ENCODE measurements at places on chromosomes 12 and 14.

DNA sequence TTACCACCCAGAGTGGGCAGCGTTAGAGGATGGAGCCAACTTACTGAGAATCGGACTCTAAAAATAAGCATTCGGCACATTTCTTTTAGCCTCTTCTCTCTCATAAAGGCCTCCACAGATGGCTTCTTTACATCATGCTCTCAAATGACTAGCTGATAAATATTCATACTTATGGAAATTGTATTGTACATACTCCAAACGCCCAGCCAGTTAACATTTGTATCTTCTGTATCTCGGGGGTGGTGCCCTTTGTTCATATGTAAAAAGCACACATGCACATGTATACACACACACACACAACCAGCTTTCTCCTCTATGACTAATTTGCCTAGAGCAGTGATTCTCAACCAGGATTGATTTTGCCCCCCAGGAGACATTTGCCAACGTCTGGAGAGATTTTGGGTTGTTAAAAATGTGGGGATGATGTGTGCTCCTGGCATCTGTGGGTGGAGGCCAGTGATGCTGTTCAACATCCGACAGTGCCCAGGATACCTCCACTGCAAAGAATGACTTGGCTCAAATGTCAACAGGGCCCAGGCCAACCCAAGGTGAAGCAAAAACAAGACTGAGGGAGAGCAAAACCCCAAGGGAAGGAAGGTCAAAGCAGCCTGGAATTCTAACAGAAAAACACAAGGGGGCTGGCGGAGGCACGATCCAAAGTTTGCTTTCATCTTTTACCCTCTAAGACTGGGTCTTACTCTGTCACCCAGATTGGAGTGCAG is 15.2 kb upstream of the CDK2AP1 start:
- no peak for DNase-seq

- no peak for DNase-seq
These were observed 136.8 kb downstream of the TTC8 start for GRCh38 chr14:88961214-88961613.

DNA sequence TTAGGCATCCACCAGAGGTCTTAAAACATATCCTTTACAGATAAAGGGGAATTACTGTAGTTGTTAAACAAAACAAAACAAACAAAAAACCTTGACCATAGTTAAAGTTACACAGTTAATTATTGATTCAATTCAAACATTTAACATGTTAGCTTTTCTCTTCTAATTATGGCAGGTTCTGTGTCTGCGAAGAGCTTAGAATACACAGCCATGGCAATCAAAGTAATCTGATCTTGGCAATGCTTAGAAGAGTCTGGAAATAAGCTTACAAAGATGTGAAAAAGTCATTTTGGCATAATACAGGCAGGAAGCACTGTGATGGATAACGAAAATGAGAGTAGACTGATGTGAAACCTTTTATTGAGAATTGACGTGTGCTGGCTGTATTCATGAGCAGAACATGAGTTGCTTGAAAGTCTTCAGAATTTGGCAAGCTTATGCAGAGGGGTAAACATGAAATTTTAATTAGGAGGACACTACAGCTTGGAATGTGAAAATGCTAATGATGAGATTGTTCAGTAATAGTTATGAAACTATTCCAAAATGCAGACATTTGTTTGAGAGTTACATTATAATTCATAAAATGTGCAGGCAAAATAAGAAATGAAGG is 629.6 kb downstream of the FSCB start:
- DNase-seq = no peak

DNA sequence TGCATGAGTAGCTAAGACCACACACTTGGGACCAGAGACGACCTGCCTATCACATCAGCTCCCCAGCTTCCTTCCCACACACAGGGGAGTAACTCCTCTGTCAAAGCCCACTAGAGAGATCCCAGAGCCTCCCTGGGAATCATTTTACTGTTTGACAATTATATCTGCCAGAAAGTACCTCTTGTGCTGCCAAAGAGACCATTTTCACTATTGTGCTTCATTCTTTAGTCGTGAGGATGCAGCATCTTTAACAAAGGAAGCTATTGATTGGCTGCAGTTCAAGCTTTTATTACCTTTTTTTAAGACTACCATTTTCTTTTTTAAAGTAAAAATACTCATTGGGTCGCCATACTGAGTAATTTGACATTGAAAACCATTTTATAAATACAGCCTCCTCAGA is 194.5 kb upstream of the RGS6 start:
- no peak for DNase-seq

DNA sequence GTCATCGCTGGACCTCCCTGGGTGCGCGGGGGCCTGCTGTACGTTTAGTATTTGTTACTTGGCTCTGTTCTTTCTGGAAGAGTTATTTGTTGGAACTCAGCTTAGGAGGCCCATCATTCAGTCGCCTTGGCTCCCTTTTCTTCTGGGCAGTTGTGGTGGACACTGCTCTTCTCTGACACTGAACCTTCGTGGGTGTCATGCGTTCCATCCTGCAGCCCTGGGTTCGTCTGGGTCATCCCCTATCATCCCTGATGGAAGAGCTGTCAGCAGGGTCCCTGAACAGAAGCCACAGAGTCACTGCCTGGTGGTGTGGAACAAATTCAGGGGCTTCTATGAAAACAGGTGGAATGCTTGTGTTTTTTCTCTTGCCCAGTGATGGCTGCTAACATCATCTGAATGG is 52.9 kb upstream of the SCN8A start:
- no peak for DNase-seq

GRCh38 chr14:99267381-99267780 is 4.6 kb downstream of the BCL11B start:
- DNase-seq = no peak

- DNase-seq = no peak
These were observed 65.7 kb downstream of the PRKD1 start for GRCh38 chr14:29861996-29862395.

DNA sequence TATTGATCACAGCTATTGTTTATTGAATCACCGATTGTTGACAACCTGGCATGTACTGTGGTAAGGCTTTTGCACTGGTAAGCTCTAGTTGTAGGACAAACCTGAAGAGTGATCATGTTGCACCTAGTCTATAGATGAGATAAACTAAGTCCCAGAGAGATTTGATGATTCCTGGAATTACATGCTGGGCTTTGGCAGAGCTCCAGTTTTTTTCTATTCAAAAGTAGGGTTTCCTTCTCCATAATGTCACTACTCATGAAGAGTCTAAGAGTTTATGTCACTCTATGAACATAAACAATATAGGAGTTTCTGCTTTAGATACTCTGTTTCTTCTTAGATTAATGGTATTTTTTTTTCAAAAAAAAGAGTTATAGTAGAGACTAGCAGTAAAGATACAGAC is 72.0 kb downstream of the BMP4 start:
- no peak for DNase-seq

DNA sequence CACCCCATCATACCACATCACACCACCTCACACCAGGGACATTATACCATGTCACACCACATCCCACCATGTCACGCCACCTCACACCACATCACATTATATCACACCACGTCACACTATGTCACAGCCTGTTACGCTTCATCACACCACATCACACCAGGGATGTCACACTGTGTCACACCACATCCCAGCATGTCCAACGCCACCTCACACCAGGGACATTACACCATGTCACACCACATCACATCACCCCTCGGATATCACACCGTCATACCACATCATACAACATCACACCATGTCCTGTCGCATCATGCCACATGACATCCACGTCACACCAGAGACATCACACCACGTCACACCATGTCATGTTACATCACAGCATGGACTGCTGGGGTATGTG is 235.5 kb downstream of the TMEM121 start:
- no peak for DNase-seq

GRCh38 chr12:48924617-48925303 is 532 bp downstream of the FKBP11 start:
- no peak for DNase-seq

DNA sequence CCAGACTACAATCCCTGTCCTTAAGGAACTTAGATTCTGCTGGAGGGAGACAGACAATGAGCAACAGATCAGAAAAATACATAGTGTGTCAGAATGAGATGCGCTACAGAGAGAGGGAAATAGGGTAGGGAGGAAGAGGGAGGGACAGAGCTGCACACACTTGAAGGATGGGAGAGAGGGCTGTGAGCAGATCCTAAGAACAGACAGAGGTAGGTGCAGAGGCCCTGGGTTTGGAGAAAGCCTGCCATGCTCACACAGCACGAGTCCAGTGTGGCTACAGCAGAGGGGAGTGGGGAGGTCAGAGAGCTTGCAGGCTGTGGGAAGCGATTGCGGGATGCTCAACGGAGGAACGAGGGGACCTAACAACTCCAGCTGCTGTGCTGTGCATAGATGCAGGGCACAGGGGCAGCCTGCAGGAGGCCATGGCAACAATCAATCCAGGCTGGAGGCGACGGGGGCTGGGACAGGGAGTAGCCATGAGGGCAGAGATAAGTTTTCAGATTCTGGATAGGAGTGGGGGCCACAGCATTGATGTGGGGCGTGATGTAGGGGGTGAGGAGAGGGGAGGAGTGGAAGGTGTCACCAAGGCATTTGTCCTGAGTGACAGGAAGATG is 20.7 kb downstream of the FAIM2 start:
- DNase-seq = no peak

GRCh38 chr14:77026930-77027537 is 1.5 kb downstream of the IRF2BPL start:
- DNase-seq = no peak

DNA sequence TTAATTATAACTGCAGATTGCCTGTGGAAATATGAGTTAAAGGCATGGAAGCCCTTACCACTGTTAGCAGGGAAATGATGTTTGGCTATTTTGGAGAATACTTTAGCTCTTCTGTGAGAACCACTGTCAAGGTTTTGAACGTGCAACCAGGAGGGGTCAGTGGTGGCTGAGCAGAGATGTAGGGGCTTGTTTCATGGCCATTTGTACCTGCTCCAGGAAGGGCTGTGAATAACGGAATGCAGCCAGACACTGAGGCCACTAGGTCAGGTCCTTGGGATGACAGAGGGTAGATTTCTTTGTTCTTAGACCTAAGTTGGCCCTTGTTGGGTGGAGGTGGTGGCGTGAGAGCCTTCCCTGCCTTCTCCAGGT is 8.3 kb downstream of the TRAF3 start:
- DNase-seq = no peak

- DNase-seq = no peak
These were observed 8.0 kb downstream of the RHOJ start for GRCh38 chr14:63212209-63212608.

DNA sequence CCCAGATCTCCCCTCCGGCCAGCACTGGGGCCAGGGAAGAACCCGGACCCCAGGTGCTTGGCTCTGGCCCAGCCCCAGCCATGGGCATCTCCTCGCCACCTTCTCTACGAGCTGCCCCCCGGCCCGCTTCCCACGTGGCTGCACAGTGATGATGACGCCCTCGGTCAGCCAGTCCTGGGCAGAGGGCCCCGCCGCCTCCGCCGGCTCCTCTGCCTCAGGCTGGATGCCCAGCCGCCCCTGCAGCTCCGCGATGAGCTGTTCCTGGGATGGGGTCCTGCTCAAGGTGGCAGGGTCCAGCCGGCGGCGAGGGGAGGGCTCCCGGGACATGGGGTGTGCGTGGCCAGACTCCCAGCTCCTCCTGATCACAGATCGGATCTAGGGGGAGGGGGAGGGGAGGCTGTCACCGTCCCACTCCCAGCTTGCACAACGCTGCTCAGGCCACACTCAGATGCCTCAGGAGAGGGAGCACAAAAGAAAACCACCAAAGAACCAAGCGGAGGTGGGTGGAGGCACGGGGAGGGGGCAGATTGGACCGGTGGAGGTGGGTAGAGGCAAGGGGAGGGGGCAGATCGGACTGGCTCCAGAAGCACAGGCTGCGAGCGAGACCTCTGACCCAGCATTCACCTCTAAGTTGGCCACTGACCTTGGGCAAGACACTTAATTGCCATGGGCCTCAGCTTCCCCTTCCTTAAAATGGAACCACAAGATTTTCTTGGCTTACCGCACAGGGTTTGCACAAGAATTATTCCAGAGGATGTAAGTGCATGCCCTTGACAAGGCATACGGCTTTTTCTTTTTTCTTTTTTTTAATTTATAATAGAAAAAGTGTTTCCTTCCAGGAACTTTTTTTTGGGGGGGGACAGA is 16.1 kb upstream of the RPLP0 start:
- no peak for DNase-seq

DNA sequence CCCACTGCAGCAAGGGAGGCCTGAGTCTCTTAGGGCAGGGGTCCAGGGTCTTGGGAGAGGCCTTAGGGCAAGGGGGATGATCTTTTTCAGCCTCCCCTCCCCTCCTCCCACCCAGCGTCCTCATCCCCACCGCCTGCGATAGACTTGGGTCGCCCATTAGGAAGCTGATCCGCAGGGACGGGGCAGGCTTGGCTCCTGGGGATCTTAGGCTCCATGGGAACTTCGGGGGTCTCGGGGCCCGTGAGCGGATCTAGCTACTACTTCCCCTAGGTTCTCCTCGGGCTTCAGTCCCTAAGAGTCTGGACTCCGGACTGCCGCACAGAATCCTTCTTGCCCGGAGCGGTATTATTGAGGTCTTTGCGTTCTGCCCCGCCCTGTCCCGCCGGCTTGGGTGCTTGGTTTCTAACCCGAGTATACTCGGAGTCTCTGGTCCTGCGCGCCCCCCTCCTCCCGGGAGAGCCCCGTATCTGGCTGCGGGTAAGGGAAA is 2.2 kb upstream of the PTHLH start:
- DNase-seq = no peak

- DNase-seq = no peak
These were observed 185.8 kb downstream of the SLC15A4 start for GRCh38 chr12:128637642-128638606.

GRCh38 chr12:14886271-14886670 is 617 bp upstream of the MGP start:
- DNase-seq = no peak

- no peak for DNase-seq
These were observed 65.3 kb downstream of the SUSD6 start for GRCh38 chr14:69676723-69677122.

DNA sequence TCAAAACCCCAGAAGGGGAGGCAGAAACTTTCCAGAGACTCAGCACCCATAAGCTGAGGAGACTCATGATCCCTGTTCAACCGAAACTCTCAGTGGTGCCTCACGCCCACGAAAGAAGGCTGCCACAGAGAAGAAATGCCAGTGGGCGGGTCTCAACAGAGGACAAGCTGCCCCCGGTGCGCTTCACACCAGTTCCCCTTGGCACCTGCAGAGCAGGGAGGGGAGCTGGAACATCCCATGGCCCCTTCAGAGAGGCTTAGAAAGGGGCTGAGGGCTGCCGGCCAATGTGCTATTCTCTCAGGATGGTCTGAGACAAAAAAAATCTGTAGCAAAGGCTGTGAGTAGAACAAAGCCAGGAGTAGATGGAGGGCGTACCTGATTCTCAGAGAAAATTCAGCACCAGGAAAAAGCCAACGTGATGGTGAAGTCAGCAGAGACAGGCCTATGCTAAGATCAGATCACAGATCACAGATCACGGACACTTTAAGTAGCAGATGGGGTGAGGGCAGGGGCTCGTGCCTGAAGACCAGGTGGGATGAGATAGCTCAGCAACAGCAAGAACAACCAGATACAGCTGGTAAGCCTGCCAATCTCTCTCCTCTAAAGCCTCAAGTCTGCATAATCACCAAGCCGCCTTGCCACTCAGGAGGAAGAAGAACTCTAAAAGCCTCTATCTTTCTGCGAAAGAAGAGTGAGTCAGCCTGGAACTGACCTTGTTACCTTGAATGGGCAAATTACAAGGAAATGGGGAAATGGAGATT is 206.4 kb upstream of the GRIP1 start:
- DNase-seq = no peak

GRCh38 chr12:11749943-11750690 is 100.6 kb downstream of the ETV6 start:
- no peak for DNase-seq
